ENCODE measurements at places on chromosomes 5 and 9.

DNA sequence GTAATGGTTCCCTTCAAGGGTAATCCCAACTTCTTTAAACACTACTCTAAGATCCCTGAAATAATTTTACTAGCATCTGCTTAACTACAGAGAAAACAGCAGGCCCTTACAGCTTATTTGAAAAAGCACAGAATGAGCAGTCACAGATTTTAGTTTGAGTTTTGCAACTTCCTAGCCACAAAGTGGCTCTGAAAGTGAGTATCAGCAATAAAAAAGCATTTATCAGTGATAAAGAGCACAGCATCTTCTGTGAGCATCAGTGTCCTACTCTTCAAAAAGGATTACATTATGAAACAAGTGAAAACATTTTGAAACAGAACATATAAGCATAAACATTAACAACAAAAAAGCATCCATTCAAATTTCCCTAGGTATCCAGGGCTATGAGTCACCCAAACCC, 45.0 kb downstream of the SAXO1 start:
- no peak for DNase-seq

DNA sequence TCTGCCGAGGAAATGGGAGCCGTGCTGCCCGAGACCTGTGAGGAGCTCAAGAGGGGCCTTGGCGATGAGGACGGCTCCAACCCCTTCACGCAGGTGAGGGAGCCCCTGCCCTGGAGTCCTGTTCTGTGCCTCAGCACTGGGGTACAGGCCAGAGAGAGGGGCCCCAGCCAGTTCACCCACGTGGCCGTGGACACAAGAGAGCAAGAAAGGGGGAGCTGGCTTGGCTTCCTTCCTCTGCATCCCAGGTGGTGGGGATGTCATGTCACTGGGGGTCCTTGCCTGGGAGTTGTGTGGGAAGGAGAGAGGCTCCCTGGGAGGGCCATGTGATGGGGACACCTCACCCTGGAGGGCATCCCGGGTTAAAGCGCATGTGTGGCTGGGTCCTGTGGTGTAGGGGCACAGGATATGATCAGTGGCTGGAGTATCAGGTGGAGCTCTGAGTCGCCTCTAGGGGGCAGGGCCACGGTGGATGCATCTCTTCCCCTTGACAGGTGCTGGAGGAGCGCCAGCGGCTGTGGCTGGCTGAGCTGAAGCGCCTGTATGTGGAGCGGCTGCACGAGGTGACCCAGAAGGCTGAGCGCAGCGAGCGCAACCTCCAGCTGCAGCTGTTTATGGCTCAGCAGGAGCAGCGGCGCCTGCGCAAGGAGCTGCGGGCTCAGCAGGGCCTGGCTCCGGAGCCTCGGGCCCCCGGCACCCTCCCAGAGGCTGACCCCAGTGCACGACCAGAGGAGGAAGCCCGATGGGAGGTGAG, 7.5 kb downstream of the N4BP3 start:
- DNase-seq, result peak; percentile 95

DNA sequence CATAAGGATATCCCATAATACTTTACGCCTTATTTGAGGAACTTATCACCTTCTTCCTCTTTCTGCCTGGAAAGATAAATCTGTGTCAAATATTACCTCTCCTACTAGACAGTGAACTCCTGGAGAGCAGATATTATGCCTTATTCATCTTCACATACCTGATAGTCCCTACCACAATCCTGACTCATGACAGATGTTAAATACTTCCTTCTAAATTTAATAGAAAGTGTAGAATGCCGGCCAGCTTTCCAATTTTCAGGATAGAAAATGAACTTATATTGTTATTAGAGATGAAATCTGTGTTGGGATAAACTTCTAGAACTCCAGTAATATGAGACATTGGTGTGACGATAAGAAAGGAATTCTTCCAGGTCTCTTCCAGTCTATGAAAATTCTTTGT, 89.0 kb downstream of the GCNT4 start:
- DNase-seq, result no peak

- no peak for DNase-seq
These were observed 10.4 kb downstream of the ANGPTL2 start for GRCh38 chr9:127112056-127112455.

DNA sequence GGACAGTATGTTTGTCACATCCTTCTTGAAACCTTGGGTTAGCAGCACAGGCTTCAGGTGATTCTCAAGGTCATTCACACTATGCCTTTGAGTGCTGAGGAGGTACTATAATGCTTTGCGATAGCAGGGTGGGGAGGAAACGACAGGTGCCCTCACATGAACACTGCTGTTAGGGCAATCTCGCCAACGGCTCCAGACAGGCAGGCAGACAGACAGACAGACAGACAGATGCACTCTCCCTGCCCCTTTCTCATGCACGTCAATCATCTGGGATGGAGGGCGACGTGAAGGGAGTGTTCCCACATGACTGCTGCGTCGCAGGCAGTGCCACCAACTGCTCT, 82.9 kb downstream of the RAPGEF1 start:
- no peak for DNase-seq

DNA sequence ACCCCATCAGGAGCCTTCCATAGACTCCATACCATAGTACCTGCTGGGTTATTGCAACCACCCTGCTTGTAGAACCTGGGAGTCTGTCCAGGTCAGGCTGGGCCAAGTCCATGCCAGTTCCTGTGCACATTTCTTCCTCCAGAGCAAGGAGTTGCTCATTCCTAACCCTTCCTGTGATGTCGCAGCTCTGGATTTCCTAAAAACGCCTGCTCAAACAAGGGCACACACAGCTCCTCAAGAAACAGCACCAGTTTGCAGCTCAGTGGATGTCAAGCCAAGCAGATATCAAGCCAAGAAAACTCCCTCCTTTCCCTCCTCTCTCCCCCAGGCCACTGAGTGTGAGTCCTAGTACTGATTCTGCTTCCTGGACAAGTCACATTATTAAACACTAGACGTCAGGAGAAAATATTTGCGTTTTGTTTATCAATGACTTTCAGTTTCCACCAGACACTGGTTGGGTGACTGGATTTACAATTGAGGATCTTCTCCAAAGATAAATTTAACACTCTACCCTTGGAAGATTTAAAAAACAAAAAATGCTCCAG, 59.6 kb downstream of the SLC1A1 start:
- no peak for DNase-seq

GRCh38 chr5:72387985-72388384, 67.8 kb downstream of the PTCD2 start:
- DNase-seq, result no peak

GRCh38 chr5:32507738-32508434, 63.3 kb upstream of the ZFR start:
- DNase-seq, result no peak

GRCh38 chr5:33381243-33381642, 59.5 kb upstream of the TARS1 start:
- no peak for DNase-seq

- no peak for DNase-seq
These were observed 1114.0 kb downstream of the PTPRD start for GRCh38 chr9:9498846-9499245.

- DNase-seq, result no peak
These were observed 4.0 kb downstream of the MFAP3 start for GRCh38 chr5:154042766-154043165.

DNA sequence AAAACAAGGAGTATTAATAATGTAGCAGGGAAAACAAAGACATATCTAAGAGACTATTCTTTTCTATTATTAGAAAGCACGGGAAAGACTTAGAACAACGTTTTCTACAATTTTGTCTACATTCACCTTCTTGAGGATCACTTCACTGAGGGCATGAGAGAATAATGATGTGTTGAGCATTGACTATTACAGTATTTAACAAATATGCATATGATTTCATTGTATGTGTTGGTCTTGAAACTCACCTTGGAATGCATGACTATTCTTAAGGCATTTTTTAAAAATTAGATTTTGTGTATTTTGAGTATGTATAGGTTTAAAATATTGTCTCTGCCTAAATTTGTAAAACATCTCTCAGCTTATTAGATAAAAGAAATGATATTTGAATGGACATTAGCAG, 1.2 kb downstream of the FSD1L start:
- DNase-seq, result no peak

- DNase-seq, result no peak
These were observed 509.5 kb upstream of the PAPPA start for GRCh38 chr9:115643948-115644727.

- no peak for DNase-seq
These were observed 182.9 kb downstream of the CD180 start for GRCh38 chr5:67013719-67014118.

DNA sequence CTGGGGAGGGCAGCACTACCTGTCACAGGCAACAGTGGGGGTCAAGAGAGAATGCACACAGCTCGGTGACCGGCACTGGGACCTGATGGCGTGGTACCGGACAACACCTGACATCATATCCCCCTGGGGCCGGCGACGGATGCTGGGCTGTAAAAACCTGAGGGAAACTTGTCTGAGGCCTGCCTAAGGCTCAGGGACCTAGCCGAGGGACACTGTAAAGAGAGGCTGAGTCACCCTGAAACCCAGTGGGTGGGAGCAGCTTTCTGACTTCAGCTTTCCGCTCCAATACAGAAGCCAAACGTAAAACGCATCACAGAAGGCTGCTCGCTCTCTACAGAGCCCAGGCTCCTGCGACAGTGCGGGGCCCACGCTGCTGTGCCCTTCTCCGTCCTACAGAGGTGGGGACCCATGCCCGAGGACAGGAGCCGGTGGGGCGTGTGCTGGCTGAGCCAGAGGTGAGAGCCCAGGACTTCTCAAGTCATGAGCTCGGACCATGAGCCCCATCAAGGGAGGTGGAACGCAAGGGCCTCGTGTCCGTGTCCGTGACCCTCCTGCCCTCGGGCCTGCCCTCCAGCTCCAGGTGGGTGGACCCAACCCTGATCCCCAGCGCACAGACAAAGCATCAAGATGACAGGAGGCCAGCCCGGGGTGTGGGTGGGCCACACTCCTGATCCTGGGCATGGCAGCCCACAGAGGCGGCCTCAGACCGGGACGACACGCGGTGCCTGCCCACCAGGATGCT, 5.3 kb downstream of the RALGDS start:
- no peak for DNase-seq

DNA sequence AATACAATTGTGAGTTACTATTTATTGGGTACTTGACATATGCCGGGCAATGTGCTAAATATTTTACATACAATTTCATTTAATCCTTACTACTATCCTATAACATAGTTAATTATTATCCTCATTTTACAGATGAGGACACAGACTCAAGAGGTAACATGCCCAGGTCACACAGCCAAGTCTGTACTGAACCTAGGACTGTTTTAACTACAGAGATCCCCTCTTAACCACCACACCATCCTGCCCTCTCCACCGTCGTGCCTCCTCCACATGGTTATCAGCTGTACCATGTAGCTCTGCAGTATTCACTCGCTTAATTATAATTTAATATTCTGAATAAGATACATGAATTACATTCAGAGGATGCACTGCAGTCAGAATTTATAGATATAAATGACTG, 5.3 kb downstream of the RAB14 start:
- DNase-seq, result no peak

DNA sequence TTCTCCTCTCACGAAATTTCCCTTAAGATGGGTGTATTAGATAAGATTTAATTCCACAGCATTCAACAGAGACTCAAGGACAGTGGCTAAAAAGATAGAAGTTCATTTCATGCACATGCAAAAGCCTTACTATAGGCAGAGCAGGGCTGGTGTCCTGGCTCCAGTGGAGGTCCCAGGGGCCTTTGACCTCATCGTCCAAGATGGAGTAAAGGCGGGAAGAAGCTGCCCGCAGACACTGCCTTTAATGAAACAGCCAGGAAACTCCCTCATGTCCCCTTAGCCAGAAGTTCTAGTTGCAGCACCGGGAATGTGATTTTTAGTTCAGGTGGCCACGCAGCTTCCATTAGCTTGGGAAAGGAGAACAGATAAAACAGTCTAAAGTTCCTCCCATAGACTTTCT, 190.3 kb downstream of the TLE4 start:
- no peak for DNase-seq

DNA sequence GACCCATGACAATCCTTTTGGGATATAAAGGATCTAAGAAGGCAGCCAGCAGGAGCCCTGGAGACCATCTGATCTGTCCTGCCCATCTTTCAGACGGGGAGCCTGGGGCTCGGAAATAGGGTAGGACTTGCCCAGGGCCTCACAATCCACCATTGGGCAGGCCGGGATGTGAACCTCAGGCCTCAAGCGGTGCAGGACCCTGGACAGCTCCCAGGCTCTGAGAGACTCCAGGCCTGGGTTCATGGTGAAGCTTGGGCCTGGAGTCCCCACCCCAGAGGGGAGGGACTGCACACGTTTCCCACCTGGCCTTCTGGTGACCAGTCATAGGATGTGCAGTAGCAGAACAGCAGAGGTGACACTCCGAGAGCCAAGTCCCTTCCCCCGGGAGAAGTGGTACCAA, 36.6 kb upstream of the RAPGEF1 start:
- DNase-seq, result no peak

- DNase-seq, result no peak
These were observed 73.5 kb downstream of the RPS6 start for GRCh38 chr9:19306568-19306967.

DNA sequence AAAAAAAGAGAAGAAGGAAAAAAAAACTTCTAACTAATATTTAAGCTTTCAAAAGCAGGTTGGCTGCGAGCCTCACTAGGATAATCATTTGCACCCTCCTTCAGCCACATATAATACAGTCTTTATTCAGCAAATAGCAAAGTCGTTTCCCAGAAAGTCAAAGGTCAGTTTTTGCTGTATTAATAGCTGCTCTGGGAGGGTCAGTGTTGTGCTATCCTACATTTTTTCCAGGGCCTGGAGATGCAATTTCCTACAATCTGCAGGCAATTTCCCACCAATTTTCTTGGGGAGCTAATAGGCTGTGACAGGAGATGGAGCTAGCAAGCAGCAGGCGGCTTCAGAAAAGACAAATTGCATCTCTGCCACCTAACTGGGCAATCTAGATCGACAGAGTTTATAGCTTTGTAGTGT, 136.8 kb downstream of the TLE1 start:
- no peak for DNase-seq

DNA sequence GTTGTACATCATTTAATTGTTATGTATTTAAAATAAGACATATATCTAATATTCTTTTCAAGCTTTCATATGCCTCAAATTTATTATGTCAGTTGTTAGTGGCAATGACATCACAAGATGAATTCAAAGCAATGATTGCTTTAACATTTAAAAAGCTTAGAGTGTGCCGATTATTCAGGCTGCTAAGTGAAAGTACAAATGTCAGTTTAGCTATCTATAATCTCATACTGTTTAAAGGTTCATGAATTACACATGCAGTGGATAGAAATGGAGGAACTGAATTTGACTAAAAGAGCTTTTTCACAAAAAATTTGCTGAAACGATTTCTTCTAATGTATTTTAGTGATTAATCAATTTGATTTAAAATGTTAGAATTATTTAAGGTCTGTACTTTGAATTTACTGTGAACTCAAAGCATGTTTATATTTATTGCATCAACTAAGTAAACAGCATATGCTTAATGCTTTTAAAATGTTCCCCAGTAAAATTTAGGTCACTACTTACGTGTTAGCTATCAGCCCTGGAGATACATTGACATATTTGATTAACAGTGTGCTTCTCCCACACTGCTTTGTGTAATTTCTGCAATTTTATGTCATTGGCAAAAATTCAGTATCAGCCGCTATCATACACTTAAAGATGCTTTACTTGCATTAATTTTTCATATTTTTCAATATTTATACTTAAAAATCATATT, 334.9 kb downstream of the PARP8 start:
- no peak for DNase-seq

Measured in NCI-H187 (cell line).